ENCODE measurements at places on chromosomes 2 and 18. TPM values are rescaled to one million over a fixed set of nuclear protein-coding genes. Genes with fewer than 3 reads are reported as not detected.

GRCh38 chr2:190846746-190847145, 33.9 kb upstream of the GLS start:
- no peak for DNase-seq

GRCh38 chr2:226184940-226185615, 614.5 kb downstream of the IRS1 start:
- DNase-seq: no peak

DNA sequence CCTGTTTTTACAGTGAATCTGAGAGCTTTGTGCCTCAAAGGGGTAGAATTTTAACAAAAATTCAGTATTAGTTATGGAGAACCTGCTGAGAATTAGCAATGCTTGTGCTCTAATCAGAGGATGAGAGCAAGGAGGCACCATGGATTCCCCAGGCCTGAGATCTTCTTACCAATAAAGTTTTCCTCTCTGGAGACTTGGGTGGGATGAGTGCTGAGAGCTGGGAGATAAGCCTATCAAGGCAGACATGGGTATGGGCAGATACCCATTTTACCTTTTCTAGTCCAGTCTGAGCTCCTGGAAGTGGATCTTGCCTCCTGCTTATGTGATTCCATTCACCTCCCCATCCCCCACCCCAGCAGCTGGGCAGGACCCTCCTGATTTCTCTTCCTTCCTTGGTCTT, 53.9 kb downstream of the BMP10 start:
- no peak for DNase-seq

DNA sequence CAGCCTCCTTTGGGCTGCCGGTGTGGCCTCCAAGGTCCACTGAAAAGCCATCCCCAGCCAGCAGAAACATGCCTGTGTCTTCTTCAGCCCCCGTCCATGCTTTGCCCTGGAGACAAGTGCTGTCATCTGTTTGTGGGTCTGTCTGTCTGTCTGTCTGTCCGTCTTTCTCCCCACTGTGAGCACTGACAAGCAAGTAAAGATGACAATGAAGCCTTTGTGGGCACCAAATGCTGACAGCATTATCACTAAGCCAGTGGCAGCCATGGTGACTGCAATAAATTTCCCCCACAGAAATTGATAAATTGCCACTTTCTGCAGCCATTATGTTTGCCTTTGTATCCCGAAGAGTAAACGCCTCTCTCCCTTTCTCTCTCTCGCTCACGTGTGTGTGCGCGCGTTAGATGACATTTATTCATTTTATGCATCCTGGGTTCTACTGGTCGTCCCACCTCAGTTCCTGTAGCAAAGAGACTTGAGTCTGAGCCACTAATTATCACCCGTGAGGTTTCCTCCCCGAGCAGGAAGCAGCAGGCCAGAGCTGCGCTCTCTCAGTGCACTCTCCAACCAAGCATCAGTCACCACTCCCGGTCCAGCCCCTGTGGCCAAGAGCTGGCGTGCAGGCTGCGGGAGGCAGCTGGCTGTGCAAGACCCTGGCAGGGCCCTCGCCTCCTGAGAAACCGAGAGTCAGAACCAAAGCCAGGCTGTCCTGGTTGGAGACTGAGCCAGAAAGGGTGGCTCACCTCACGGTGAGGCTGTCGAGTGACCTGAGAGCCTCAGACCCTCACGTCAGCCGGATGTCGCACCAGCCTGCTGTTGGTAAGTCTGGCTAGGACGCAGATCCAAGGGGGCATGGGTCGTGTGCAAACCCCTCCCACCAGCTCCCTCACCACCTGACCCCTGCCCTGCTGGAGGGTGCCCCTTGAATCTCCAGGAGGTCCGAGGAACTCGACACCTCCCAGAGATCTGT, 6.9 kb downstream of the STEAP3 start:
- DNase-seq: no peak

GRCh38 chr18:65423776-65424175, 327.0 kb upstream of the CDH7 start:
- DNase-seq: no peak

DNA sequence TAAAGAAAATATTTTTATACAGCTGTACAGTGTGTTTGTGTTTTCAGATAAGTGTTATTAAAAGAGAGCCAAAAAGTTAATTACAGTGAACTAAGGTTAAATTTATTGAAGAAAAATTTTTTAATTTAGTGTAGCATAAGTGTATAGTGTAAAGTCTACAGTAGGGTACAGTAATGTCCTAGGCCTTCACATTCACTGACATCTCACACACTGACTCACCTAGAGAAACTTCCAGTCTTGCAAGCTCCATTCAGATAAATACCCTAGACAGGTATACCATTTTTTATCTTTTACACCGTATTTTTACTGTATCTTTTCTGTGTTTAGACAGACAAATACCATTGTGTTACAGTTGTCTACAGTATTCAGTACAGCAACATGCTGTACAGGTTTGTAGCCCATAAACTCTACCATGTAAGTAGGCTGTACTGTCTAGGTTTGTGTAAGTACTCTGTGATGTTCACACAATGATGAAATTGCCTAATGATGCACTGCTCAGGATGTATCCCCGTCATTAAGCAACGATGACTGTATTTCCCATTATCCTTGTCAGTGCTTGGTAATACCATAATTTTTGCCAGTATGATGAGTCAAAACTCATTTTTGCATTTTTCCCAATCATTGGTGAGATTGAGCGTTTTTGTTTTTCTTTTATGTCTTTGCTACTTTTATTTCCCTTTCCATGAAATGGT, 48.2 kb upstream of the B3GNT2 start:
- no peak for DNase-seq

GRCh38 chr2:108776475-108776874, 10.1 kb upstream of the CCDC138 start:
- no peak for DNase-seq

GRCh38 chr18:59159986-59160385, 20.3 kb downstream of the SEC11C start:
- no peak for DNase-seq

GRCh38 chr18:54254265-54254758, 15.0 kb upstream of the POLI start:
- no peak for DNase-seq

DNA sequence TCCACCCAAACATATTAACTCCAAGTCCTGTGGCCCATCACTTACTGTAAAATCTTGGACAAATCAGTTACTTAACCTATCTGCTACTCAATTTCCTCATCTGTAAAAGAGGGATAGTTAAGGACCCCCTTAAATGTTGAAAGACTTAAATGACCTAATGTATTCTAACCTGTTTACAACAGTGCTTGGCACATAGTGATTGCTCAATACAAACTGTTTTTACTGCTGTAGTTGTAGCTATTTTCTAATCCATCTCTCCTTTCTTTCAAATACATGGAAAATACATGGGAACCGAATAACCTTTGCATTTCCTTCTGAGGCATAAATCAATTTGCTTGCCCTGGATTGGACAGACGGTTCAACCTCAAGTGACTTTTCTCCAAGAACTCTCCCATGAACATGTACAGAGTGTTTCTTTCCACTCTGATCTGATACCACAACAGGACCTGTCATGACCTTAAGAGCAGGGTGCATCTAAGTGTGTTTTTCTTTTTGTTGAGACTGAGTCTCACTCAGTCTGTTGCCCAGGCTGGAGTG, 2.7 kb downstream of the LNPK start:
- DNase-seq: no peak

GRCh38 chr2:232438951-232439757, 16.8 kb upstream of the ALPI start:
- DNase-seq: no peak

The STK25 gene
- total RNA-seq: 259 TPM

The PIEZO2 gene
- total RNA-seq: 3.1 TPM

The LYG2 gene
- total RNA-seq: not detected

The SCN7A gene
- total RNA-seq: 2.9 TPM

The KLHL41 gene
- 0.21 TPM for total RNA-seq

The TMEM247 gene
- not detected for total RNA-seq

Measured in ascending aorta (tissue), 2 donors.